ENCODE measurements at places on chromosomes 1 and 21.

- DNase-seq, result no peak
Measured at GRCh38 chr1:40423264-40423642, 27.0 kb upstream of the ZFP69B start.

DNA sequence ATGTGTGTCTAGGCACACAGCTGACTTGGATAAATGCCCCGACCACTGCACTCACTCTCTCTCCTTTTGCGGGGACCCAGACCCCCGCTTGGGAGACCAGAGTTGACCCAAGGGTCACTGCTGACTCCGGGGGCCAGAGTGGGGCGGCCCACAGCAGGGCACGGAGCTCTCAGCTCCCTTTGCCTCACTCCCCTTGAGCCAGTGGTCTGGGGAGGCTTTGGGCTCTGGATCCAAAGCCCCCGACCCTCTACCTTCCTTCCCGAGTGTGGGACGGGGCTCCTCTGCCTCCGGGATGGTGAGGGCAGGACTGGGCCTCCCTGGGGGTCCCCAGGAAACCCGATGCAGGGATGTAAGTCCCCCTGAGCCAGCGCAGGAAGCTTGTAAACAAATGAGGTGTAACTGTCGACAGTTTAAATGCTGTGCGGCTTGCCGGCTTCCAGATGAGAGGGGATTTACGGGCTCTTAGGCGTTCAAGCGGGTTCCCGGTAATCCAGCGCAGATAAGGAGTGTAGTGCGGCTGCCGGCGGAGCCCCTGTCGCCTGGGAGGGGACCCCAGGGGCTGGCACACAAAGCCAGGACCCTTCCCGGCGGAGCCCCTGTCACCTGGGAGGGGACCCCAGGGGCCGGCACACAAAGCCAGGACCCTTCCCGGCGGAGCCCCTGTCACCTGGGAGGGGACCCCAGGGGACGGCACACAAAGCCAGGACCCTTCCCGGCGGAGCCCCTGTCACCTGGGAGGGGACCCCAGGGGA lies 7.4 kb downstream of the ACTRT2 start:
- peak; percentile 56 for DNase-seq

GRCh38 chr21:32279377-32279680 lies 480 bp upstream of the MIS18A start:
- no peak for DNase-seq

GRCh38 chr1:203338335-203339036 lies 12.4 kb downstream of the FMOD start:
- no peak for DNase-seq

- no peak for DNase-seq
Measured at GRCh38 chr1:214451596-214451995, 99.8 kb downstream of the PTPN14 start.

GRCh38 chr21:43269957-43270705 lies 101.3 kb downstream of the CRYAA start:
- no peak for DNase-seq

DNA sequence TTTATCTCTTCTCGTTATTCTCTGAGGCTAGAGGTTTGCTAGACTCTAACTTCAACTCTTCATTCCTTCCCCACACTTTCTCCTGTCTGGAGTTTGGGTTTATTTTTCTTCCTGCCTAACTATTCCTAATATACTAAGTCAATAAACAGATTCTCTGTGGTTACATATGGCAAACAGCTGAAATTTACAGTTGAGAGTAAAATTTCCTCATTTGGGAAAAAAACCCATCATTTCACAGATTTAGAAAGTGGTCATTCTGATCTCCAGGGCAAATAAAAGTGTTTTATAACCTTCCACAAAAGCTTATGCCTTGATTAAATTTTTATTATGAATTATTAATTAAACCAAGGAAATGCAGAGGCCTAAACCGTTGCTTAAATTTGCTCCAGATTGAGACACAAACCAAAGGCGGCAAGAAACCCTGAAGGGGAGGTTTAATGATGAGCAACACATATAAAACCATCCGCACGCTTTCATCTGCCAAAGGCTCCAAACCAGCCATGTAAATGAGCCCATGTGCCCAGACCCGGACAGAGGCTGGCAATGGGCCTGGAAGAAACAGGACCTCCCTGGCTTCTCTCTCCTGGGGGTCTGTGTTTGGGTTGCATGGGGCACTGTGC lies 201.7 kb upstream of the LMO4 start:
- DNase-seq, result no peak
